T-helper 9 cell (primary cell): ENCODE measurements at places on chromosomes 6 and 20.

DNA sequence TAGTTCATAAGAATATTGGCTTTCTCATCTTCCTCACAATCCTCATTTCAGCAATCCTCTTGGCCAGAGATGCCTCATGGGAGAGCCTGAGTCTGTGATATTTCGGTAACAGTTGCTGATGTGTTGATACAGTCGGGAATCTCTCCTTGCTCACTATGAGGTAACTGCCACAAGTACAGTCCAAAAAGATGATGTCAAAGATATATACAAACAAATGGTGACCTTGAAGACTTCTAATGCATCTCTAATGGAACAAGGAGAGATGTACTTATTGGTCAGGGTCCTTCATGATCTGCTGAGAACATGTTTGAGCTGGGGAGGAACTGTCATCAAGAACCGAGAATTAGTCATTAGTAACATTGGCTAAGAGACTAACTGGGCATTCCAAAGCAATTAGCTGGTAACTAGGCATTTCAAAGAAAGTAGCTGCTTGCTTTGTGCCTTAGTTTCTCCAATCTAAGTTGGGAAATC is 56.1 kb downstream of the FILIP1 start:
- DNase-seq: no peak

GRCh38 chr6:45704056-45704800 is 311.4 kb downstream of the CLIC5 start:
- DNase-seq: no peak

- DNase-seq: no peak
Observed at GRCh38 chr6:89458704-89459103, 25.8 kb downstream of the ANKRD6 start.

DNA sequence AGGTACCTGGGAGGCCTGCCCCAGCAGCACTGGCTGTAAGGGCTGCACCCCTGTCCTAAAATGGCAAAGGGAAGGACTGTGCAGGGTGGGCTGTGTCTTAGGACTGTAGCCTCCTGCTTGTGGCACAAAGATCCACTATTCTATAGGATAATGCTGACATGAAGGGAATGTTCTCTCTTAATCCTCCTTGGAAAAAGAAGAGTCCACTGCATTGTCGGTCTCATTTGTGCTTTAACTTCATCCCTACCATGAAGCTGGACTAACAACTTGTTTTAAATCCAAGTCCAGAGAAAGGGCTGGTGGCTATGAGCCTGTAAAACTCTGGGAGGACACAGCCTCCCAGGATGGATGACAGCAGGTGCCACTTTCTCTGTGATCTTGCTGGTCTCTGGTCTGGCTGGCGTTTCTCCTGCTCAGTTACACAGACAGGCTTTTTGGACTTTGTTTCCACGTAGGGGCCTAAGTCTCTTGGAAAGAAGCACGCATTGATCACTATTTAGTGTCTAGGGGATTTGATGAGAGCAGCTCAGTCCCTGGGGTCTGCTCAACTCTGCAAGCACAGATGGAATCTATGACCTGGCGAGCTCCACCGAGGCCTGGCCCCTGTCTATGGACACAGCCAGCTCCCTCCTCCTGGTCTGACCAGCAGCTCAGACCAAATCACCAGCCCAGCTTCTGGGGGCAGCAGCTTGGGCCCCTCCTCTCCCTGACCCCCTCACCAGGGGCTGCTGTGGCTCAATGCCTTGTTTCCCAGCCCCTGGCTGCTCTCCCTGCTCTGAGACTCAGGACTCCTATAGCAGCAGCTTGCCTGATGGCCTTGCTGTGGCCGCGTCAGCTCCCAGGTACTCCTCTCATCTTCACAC is 4.8 kb downstream of the CST3 start:
- DNase-seq: no peak

- DNase-seq: no peak
Observed at GRCh38 chr20:41064377-41064776, 35.8 kb downstream of the TOP1 start.

GRCh38 chr6:167559675-167560479 is 235.0 kb downstream of the TTLL2 start:
- DNase-seq: no peak

GRCh38 chr6:138004430-138005287 is 102.6 kb downstream of the PERP start:
- DNase-seq: no peak

DNA sequence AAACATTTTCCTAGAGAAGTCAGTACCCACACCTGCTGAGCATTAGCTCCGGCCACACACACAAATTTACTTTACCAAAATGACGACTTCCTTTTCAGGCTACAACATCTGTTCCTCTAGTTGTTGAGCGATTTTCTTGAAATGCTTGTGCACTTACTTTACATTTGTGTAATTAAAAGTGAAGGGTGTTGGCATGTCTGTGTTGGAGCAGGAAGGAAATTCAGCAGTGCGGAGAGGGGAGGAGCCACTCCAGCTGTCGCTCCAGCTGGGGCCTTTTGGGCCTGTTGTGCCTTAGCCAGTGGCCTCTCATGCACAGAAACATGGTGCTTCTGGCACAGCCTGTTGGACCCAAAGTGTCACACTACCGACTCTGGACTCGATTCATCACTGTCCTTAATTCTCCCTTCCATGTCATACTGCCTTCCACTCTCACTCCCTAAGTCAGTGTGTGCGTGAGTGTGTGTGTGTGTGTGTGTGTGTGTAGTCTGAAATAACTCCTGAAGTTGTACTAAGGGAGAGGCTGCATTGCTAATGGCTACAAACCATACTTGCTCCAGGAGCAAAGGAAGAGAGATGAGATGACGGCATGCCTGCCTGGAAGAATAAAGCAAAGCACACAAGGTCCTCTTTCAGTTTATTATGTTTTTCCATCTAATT is 191.8 kb upstream of the ARG1 start:
- no peak for DNase-seq

- DNase-seq: no peak
Observed at GRCh38 chr6:15020119-15020770, 225.6 kb upstream of the JARID2 start.

GRCh38 chr6:24396824-24397223 is 5.9 kb upstream of the MRS2 start:
- DNase-seq: no peak

GRCh38 chr6:117326396-117326795 is 61.0 kb downstream of the VGLL2 start:
- DNase-seq: no peak

DNA sequence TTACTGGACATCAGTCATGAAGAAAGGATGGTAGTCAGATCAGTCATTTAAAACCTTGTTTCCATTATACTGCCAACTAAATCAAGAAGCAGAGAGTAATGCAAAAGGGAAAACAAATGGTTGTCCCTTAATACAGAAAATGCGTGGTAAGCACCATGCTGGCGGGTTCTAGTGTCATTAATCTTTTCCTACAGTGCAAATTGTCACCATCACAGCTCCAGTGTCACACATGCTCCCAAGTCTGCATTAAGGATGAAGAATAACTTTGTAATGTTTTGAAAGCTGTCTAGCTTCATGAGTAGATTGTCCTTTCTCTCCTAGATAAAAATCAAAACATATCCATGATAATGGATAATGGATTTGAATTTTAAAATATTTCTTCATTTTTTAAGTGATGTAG is 735.6 kb downstream of the EPHA7 start:
- no peak for DNase-seq

- no peak for DNase-seq
Observed at GRCh38 chr6:17446713-17447112, 53.3 kb downstream of the CAP2 start.

DNA sequence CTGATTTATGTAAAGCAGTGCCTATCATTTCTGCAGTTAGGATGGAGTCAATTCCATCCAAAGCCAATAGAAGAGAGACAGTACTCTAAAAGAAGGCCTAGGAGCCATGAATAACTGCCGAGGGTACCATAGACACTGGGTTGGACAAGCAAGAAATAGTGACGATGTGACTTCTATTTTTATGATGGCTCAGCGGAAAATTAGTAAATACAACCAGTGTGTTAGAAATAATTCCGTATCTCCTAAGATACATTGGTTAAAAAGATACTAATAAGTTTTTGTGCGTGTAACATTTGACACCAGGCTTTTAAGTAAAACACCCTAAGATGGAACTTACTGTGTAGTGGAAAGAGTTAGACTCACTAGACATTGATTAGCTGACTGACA is 45.6 kb upstream of the MOXD1 start:
- DNase-seq: no peak

DNA sequence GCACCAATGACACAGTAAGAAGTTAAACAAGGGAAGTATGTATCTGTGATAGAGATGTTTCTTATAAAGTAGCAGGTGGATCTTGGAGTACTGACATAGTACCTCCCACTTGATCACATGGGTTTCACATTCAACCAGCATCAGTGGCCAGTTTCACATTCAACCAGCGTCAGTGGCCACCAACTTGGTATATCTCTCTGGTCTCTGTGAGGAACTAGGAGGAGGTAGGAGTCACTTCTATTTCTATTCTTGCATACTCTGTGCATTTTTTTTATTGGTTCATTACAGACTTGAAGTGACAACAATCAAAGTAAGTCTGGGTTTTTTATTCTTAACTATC is 200.3 kb upstream of the SIM1 start:
- DNase-seq: no peak

DNA sequence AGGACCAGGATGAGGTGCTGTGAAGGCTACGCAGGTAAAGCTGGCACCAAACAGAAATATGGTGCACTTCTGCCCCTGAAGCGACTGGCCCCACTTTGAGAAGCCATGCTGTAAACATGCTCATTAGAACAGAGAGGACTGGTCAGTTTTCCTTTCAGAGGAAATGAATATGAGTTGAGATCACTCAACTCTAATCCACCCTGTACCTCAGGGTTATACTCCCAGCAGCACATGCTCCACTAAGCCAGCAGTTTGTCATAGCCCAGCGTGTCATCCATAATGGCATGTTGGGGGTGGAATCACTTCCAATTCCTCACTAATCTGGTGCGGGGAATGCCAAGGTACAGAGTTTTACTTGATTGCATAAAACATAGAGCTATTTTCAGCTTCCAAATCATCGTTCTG is 98.1 kb downstream of the HIVEP2 start:
- DNase-seq: no peak

GRCh38 chr6:24720131-24720603 is 1.2 kb upstream of the C6orf62 start:
- DNase-seq: peak; percentile 69

GRCh38 chr6:13838616-13839015 is 24.3 kb upstream of the MCUR1 start:
- no peak for DNase-seq

GRCh38 chr6:50823094-50823920 is 4.6 kb downstream of the TFAP2B start:
- no peak for DNase-seq

DNA sequence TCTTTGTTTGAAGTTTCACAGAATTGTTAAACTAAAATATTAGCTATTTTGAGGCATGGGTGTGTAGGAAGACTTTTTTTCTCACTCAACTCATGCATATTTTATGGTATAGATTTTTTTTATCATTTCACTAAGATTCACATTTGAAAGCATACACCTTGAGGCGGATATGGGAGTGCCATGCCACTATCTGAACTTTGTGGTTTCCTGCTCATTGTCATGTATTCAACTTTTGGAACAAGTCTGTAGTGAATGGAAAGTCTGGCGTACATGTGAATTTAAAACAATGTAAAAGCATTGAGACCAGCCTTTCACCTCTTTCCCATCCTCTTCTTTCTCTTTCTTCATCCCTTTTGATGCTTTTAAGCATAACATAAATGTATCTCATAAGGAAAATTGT is 147.9 kb downstream of the TPBG start:
- DNase-seq: no peak

DNA sequence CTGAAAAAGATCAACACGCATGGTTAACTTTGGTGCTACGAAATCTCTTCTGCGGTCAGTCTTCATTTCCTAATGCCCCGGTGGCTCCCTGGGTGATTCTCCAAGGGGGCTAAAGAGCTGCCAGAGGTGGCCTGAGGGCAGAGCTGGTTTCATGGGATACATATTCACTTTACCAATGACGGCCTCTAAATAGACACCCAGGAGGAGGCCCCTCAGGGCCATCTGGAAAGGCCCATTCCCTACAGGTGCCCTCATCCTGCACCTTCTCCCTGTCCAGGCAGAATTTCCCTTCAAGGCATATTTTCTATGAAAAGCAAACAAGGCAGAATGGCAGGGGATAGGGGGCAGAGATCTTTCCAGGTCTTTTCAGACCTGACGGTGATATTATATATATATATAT is 12.5 kb downstream of the BNIP5 start:
- DNase-seq: no peak

DNA sequence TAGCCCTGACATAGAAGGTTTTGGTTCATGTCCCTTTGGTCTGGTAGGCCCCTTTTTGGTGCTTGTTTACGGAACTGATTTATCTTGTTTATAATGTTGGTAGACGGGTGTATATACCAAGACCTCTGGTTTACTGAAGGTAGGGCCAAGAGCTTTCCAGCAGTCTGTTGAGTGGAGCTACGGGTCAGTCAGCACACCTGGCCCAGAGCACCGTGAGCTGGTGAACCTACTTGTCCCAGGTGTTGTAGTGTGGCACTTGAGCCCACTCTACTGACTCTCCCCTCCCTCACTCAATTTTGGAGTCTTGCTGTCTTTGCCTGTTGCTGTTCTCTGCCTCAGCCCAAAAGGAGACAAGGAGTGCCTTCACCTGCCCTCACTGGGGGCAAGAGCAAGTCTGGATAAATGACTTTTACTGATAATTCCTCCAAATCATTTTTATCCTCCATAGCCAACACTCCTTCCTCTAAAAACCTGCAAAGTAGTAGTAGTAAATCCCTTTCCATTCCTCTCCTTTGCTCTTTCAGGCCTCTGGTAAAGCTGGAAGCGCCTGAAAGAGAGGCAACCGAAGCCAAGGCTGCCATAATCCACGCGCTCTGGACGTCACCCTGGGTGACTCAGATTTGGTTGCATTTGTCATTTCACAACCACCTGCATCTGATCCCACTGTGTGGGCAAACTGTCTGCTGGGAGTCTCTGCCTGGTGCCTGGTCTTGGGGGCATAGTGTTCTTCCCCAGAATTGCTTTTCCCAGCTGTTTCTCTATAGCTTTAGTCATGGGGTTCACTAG is 22.2 kb downstream of the RREB1 start:
- DNase-seq: no peak

GRCh38 chr20:37345339-37346235 is at the start of gene SRC:
Gene SRC (plus strand): TSS chr20:37346140. CDS start chr20:37384154, 38,014 bp downstream.
- DNase-seq: peak; percentile 24

DNA sequence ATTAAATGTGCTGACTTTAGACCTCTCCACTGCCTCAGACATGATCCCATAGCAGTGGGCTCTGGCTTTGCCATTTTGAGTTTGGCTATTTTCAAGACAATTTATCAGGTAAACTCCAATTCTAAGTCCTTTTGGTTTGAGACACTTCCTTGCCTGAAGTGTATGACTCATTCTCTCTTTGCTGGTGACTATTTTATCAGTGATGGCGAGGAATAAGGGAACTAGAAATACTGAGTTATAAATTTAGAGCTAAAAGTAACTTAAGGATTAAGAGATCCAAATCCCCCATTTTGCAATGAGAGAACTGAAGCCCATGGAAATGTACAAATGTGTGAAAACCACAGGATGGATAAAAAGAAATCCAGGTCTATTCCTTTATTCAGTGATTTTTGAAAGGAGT is 30.9 kb upstream of the CD83 start:
- no peak for DNase-seq

DNA sequence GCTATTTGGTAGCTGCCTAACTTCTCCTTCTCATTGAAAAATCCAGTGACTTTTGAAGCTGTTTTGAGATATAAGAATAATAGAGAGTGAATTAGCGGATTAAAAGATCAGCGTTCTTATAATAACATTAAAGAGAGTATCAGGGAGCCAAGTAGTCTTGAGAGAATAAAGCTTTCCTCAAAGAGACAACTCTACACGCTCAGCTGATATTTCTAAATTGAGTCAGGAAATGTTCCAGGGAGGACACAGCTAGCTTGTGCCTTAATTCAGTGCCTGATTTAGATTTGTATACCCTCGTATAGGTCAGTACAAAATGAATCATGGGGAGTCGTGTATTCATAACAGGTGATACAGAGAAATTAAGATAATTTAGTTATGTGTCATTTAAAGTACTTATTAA is 75.1 kb upstream of the QKI start:
- DNase-seq: no peak
